ENCODE measurements at places on chromosomes 2 and 18. TPM values are rescaled to one million over a fixed set of nuclear protein-coding genes. Genes with fewer than 3 reads are reported as not detected.

DNA sequence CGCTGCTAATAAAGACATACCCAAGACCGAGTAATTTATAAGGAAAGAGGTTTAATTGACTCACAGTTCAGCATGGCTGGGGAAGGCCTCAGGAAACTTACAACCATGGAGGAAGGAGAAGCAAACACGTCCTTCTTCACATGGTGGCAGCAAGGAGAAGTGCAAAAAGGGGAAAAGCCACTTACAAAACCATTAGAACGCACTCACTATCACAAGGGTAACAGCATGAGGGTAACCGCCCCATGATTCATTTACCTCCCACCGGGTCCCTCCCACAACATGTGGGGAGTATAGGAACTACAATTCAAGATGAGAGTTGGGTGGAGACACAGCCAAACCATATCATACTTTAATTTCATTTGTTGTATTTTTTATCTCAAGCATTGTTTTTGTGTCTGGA, 67.5 kb downstream of the ATP9B start:
- DNase-seq = no peak

- peak; percentile 29 for DNase-seq
These were observed 5.1 kb downstream of the NCK2 start for GRCh38 chr2:105749583-105750400.

GRCh38 chr18:10164271-10165071, 250.7 kb downstream of the VAPA start:
- DNase-seq = no peak

DNA sequence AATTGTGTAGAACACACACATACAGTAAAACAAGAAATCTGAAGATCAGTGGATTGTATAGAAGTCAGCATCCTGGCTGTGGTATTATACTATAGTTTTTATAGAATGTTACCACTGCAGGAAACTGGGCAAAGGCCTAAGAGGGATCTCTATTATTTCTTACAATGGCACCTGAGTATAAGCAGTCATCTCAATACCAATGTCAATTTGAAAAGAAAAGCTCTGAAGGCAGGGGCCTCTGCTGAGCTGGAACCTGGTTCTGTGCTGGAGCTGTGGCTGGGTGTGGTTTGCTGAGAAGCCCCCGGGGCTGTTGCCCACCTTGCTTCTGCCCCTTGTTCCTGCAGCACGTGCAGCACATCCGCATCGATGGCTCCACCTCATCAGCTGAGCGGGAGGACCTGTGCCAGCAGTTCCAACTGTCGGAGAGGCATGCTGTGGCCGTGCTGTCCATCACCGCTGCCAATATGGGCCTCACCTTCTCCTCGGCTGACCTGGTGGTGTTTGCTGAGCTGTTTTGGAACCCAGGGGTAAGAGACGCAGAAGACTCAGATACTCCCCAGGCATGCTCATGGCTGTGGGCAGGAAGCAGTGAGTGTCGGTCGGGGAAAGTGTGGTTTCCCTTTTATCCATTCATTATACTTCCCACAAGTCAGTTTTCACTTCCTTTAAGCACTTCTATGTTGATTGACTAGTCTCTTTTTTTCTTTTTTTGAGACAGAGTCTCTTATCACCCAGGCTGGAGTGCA, 23.5 kb upstream of the RPL37A start:
- no peak for DNase-seq

DNA sequence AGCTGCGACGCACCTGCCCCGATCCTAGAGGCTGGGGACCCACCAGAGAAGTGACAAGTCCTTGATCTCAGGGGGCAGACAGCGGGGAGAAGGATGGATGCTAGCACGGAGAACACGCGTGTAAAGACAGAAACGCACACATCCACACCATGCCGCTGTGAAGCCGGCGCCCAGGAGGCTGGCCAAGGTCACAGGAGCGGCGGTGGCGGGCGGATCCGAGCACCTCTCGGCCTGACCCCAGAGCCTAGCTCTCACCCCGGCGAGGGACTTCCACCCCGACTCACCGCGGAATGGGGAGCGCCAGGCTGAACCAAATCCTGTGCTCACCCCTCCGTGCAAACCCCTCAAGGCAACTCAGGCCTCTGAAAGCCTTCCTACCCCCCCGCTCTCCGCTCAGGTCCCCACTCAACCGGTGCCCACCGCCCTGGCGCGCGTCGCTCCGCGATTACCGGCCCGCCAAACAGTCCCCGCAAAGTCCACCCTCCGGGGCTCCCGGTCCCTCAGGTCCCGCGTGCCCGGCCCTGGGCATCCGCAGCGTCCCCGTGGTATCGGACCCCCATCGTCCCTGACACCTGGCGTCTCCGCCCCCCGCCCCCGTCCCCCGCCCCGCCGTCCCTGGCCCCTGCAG, 460 bp upstream of the LRRFIP1 start:
- no peak for DNase-seq

The SPP2 gene
- total RNA-seq = not detected

The CDCA7 gene
- 17.3 TPM for total RNA-seq

DNA sequence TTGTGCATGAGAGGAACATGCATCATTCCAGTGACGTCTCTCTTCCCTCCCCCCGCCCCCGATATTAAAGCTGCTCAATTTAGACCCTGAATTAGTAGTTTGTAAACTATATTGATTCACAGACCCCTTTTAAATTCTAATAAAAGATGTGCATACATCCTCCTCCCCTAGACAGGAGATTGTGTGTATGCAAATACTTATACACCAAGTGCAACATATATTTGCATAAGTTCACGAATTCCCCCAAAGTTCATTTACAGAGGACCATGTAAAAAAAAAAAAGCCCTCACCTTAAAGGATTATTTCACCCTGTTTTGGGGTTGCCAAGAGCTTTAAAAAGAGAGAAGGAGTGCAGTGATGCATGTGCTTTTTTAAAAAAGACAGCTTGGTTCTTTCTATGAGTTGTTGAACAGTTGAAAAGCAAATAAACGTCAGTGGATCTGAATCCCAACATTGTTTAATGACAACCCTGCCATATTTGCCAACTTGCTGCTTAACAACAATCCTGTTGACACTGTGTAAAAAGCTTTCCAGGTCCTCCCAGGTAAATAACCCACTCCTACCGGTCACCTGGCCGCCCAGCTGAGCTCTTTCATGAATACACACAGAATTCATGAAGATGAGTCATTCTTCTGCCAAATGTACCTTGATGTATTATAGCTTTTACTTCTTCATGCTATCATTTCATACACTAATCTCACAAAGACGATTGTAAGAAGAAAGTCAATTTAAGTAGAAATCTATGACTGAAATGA, 211.5 kb downstream of the IKZF2 start:
- DNase-seq = no peak

DNA sequence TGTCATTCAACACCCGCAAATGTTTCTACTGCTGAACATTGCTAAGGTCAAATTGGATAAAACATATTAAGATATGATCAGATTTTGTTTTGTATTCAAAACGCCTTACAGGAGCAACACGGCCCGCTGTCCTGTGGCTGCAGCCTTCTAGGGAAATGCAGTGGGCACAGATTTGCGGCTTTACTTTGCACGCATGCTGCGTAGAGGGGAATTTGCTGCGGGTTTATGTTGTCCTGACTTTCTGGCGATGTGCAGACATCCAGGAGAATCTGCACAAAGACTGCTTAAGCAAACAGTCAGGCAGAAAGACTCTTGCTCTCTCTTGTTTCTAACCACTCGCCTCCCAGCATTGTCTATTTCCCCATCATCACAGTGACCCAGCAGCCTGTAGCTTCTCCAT, 88.3 kb downstream of the LRRC30 start:
- no peak for DNase-seq

DNA sequence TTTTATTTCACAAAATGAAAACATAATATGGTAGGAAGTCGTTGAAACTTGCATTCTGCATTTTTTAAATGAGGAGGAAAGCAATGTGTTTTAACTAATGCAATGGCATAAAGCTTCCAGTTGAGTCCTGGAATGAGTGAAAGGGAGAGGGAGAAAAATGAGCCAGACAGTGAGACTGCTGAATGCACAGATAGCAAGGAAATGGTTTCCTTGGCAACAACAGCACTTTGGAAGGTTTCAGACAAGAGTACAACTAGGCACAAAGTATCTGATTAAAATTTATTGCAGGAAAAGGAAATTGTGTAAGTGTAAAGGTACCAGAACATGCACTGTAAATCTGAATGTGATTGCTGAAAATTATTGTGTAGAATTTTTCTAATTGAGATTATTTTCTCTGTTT, 320.1 kb upstream of the KYNU start:
- DNase-seq = no peak

The COL4A3 gene
- 0.16 TPM for total RNA-seq

DNA sequence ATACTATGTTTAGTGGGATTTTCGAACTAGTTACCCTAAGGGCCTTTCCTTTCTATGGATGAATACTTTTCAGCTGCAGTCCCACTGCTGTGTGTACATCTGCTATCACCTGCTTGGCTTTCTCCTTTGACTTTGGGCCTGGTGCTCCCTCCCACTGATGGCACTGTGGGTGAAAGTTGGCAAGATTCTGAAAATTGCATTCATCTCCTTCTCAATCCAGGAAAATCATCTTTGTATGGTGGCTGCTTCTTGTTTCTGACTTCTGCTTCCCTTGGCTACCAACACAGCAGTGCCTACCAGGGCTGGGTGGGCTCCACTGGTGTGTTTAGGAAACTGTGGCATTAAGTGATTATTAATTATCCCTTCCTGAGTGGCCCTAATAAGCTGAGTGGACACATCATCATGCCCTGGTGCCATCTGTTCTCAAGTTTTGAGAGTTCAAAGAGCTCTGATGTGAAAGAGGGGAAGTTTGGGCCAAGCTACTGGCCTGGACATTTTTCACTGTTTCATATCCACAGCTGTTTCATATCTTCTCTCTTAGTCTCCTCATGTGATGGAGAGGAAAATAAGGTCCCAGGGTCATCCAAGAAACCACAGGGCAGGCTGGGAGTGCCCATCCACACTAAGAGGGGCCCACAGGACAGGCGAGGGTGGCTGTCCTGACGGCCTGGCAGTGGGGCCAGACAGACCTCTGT, 16.7 kb downstream of the HK2 start:
- DNase-seq = no peak

The BCL11A gene
- total RNA-seq = 128 TPM

The NEB gene
- 3.0 TPM for total RNA-seq

- no peak for DNase-seq
These were observed 62.9 kb downstream of the RAD51AP2 start for GRCh38 chr2:17455343-17455742.

- no peak for DNase-seq
These were observed 814 bp upstream of the RAB1A start for GRCh38 chr2:65130664-65131175.

GRCh38 chr2:216739035-216739434, 43.7 kb upstream of the IGFBP5 start:
- no peak for DNase-seq

GRCh38 chr2:202679980-202680379, 45.2 kb downstream of the FAM117B start:
- no peak for DNase-seq

GRCh38 chr2:134314681-134315368, 61.0 kb downstream of the MGAT5 start:
- no peak for DNase-seq

DNA sequence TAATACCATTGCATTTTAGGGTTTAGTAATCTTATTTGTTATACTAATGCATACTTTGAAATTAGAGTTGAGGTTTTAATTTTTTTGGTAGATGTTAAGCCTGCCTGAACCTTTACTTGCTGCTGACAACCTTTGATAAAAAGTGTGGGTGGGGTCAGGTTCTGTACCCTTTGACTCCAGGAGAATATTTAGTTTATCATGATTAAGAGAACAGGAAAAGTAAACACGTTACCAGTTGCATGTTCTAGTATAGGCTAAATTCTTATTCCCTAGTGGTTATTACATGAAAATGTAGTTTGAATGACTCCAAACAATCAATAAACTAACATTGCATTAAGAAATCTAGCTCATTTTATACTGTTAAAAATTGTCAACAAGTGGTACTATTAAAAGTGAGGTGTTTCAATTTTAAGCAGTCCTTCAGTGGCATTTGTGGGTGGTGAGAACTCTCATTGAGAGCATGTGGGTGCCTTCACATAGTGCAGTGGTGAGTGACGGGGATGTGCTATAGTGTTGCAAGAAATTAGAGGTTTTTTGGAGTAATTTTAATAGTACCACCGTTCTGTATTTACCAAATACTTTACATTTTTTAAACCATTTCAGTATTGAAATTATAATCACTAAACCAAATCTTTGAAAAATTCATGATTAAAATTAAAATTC, 29.9 kb downstream of the PHLPP1 start:
- DNase-seq = no peak

- DNase-seq = no peak
These were observed 254.7 kb downstream of the MREG start for GRCh38 chr2:215758691-215759090.

GRCh38 chr2:205032093-205032551, 486.8 kb downstream of the PARD3B start:
- DNase-seq = no peak

The ORMDL1 gene
- 64.4 TPM for total RNA-seq

DNA sequence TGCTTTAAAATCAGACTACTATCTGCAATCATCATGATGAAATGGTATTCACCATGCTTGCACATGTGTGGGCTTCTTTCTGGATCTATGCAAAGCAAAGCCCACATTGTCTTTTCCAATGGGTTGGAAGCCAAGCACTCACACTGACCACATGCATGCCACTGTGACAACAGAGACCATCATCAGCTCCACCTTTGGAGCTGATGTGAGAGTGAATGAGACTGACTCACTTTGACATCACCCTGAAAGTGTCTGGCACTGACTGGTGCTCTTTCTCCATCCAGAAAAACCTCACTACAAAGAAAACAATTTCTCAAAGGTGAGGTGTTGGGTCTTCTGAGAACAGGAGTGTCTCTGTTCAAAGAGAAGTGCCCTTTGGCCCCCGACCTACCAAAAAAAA, 4.7 kb downstream of the MYO5B start:
- no peak for DNase-seq

The FAM124B gene
- 7.8 TPM for total RNA-seq

DNA sequence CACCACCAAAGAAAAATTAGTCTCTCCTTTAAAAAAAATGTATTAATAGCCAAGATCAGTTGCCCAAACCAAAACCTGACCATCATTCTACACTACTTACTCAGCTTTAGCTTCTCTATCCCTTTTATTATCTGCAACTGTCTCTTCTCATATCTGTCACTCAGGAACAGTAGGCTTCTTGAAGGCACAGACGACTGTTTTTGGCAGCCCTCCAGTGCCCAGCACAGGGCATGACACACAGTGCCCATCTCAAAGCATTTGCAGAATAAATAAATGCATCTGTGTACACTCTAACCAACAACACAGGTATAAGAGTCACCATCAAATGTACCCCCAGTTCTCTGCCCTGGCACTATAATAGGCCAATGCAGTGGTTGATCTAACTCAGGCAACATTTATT, 117.2 kb downstream of the UXS1 start:
- DNase-seq = no peak

GRCh38 chr2:21165350-21165749, 41.6 kb downstream of the TDRD15 start:
- DNase-seq = no peak

- no peak for DNase-seq
These were observed 436.7 kb downstream of the ZEB2 start for GRCh38 chr2:144083211-144083610.

- DNase-seq = no peak
These were observed 9.4 kb downstream of the ADAM23 start for GRCh38 chr2:206452750-206453149.

The NETO1 gene
- total RNA-seq = 47.7 TPM

The ATOH8 gene
- 3.0 TPM for total RNA-seq

GRCh38 chr2:27583390-27583915, 611 bp downstream of the ZNF512 start:
- DNase-seq = no peak
